ENCODE measurements at places on chromosomes 13 and 19.

DNA sequence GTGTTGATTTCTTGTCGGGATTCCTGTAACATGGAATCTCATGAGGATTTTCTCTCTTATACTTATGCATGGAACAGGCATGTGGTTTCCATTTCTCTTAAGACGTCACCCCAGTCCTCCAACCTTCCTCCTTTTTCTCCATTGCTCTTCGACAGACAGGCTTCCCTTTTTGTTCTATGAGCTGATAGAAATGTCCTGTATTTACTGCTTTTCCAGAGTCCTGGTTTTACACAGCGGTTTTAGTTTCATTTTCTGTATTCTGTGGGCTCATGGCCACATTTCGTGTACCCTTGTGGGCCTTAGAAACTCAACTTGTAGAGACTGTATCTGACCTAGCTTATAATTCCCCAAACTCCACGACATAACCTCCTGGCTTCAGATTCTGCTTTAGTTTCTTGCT lies 113.1 kb downstream of the PAN3 start:
- no peak for DNase-seq

DNA sequence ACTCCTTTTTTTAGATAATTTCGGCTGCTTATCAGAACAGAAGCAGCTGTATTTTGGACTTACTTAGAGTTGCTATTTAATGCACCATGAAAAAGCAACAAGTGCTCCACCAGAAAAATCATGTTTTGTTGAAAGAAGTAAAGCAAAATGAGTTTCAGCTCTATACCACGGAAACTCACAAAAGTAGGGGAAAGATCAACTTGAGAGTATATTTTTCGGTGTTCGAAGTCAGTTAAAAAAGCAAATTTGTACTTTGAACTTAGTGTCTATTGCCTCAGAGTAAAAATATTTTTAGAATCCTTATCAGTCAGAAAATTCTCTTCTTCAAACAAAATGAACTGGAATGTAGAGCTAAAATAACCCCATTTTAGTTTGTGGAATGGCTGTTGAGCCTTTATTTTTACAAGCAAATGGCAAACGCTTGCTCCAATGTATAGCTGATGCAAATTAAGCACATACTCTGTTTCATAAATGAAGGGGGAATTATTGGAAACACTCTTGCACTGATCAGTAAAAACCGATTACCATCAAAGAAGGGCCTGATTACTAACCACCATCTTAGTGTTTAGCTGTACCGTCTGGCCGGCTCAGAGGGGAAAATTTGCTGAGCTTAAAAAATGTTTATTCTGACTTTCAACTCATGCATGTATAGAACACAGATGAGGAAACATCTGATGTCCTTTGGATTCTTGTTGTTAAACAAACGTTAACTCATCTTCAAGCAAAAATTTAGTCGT lies 540.7 kb downstream of the GPC6 start:
- DNase-seq = no peak

DNA sequence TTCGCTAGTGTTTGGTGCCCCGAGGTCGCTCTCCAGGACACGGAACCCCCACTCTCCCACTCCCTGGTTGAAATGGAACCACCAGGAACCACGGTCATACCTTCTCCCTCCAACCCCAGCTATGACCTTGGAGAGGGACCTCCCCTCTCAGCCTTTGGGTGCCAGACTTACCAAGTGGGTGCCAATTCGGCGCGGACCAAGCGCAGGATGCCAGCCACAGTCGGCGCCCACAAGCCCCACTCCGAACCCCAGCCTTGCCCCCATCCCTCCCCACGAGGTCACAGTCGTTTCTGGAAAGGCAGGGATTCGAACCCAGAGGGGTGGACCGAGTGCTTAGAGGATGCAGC lies 910 bp downstream of the PDE4C start:
- DNase-seq = no peak

GRCh38 chr13:25114220-25114619 lies 18.3 kb downstream of the PABPC3 start:
- peak; percentile 65 for DNase-seq

GRCh38 chr13:86882107-86882506 lies 789.1 kb upstream of the SLITRK5 start:
- DNase-seq = no peak

DNA sequence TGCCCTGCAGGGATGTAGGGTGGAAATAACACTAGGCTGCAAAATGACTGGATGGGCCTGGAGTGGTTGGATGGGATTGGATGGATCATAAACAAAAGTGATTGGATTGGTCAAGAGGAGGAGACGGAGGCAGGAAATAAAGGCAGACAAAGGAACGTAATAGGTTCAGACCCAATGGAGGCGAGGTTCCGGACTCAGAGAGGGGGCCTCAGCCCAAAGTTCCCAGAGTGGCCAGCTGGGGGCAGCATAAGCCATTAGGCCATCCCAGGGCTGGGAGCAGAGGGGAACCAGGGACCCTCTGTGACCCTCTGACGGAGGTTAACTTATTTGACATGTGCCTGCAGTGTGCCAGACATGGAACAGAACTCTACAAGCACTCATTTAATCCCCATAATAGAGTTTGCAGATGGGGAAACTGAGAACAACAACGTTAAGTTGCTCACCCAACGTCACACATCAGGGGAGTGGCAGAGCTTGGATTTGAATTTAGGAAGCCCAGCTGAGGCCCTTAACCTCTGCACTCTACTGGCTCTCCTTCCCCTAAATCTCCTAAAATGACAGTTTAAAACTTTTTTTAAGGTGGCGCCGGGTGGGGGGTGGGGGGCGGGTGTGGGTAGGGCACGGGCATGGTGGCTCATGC lies 15.3 kb upstream of the MAP1S start:
- peak; percentile 55 for DNase-seq

GRCh38 chr19:45769821-45770191 lies 754 bp upstream of the SIX5 start:
- no peak for DNase-seq

- no peak for DNase-seq
Observed at GRCh38 chr13:111282425-111282824, 38.0 kb upstream of the TEX29 start.

DNA sequence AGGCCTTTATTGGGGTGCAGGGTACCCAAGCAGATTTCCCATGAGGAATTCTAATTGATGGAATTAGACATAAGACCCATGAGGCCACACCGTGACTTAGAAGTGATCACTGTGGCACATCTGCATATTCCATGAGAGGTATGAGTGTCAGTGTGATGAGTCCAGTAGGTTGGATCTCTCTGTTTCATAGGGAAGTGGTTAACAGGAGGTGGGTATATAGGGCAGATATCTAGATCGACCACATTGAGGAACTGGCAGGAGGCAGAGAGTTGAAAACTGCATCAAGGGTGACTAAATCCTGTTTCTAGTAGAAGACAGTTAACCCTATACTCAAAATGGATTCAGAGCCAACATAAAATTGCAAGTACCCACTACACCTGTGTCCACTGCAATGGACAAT lies 68.6 kb upstream of the MIR17HG start:
- DNase-seq = no peak

DNA sequence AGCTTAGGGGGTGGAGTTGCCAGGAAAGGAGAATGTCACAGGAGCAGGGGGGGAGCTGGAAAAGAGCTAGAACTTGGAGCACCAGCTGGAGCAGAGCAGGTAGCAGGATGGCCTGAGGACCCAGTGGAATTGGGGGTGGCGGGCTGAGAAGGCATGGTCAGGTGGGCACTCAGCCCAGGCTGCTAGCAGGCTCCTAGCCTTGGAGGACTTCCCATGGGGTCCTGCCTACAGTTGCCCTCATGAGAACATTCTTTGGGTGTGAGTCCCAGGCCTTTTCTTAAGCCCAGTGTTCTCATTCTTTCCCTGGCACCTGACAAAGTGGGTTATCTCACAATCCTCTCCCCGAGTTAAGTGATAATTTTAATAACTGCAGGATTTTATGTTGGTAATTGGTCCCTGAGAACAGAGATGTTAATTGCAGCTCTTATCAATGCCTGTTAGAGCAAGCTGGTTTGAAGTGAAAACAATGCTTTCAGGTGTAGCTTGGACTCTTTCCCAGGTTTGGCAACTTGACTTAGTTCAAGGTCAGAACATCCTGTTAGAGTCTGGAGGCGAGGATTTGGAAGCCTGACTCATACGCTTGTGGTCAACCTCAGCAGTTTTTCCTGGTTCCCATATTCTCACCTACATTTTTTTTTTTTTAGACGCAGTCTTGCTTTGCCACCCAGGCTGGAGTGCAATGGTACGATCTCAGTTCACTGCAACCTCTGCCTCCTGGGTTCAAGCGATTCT lies 18.1 kb upstream of the OLFM4 start:
- no peak for DNase-seq

- DNase-seq = no peak
Observed at GRCh38 chr19:12779162-12779993, 4.0 kb upstream of the HOOK2 start.

GRCh38 chr13:50156561-50157127 lies 141.4 kb downstream of the KCNRG start:
- DNase-seq = no peak

- DNase-seq = no peak
Observed at GRCh38 chr19:47661611-47662010, 51.6 kb upstream of the EHD2 start.

- DNase-seq = no peak
Observed at GRCh38 chr19:18931316-18932162, 9.5 kb downstream of the HOMER3 start.

DNA sequence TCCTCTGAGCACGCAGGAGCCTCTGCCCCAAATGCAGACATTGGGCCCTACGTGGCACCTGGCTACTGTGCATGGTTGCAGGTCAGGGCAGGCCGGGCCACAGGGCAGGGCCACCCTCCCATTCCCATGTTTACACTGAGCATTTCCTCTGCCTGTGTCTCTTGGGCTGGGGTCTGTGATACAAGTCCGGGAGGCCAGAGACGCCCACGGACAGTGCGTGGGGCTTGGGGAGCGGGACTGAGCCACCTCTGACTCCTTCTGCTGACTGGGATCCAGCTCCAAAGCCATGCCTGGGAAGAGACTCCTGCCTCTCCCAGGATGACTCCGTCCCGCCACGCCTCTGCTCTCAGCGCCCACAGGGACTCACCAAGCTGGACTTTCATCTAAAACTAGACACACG lies 18.8 kb downstream of the GAS6 start:
- DNase-seq = no peak

DNA sequence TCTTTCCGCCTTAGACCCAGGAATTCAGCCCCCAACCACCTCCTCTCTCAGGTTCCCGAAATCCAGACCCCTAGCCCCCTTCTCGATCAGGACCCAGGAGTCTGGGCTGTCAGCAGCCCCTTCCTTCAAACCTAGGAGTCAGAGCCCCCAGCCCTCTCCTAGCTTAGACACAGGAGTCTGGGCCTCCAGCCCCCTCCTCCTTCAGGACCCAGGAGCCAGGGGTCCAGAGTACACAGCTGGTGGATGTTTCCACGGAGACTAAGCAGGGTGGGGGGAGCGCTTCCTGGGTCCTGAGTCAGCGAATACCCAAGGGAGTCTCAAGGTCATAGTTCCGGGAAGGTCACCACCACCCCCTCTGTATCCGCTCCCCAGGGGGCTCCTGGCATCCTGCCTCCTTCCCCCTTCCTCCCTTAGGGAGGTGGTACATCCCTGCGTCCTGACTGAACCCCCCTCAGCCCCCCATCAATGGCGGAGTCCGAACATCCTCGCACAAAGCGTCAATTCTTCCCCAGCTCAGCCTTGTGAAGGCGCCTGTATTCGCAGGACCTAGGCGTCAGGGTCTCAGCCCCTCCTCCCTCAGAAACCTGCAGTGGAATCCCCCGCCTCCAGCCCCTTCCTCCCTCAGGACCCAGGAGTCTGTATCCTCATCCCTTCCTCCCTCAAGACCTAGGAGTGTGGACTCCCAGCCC lies 4.6 kb downstream of the CADM4 start:
- no peak for DNase-seq

DNA sequence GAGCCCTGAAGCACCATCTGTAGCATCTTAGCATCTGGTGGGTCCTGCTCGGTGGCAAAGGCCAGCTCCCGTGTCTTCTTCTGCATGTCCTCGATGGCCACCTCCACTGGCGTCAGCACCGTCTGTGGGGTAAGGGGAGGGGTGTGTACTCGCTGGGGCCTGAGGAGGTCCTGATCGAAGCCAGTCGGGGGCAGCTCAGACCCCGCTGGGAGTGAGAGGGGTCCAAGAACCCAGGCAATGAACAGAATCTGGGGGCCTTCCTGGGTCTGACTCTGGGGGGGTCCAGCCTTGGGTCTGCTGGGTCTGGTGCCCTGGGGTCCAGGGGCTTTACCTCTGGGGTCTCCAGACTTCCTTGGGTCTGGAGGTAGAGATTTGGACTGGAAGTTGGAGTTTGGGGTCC lies 3.6 kb upstream of the KANK2 start:
- no peak for DNase-seq

DNA sequence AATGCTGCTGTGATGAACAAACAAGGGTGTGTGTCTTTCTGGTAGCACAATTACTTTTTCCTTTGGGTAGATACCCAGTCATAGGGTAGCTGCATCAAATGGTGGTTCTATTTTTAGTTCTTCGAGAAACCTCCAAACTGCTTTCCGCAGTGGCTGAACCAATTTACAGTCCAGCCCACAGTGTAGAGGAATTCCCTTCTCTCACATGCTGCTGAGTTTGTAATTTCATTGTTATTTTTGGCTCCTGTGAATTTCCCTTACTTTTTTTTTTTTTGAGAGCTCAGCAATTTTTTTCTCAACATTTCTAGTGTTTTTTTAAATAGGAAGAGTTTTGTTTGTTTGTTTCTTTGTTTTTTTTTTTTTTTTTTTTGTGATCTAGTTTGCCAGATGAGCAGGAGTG lies 37.5 kb upstream of the ADGRE1 start:
- no peak for DNase-seq

DNA sequence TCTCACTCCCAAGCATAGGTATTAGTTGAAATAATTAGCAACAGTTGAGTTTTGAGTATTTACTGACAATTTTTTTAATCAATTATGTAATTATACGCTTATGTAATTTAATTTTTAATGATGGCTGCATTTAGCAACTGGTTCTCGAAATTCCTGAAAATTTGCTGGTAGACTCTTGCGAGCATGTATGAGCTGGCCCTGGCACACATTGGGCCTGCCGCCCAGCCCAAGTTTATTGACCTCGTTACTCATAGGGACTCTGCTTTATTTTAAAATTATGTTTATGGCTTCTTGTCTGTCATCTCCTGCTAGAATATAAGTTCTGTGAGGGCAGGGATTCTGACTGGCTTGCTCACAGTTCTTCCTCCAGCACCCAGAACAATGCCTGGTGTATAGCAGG lies 6.7 kb downstream of the KLK14 start:
- no peak for DNase-seq

GRCh38 chr13:45370922-45371406 lies 30.0 kb upstream of the TPT1 start:
- DNase-seq = peak; percentile 45

- DNase-seq = no peak
Observed at GRCh38 chr13:24742294-24742693, 21.7 kb upstream of the RNF17 start.

GRCh38 chr19:10006752-10007323 lies 3.5 kb downstream of the COL5A3 start:
- DNase-seq = no peak
